ENCODE measurements at places on chromosomes 2 and 18.

GRCh38 chr2:174063492-174064092 is 98.4 kb upstream of the SP3 start:
- no peak for DNase-seq

GRCh38 chr2:169640104-169640503 is 54.1 kb downstream of the CFAP210 start:
- no peak for DNase-seq

- DNase-seq = no peak
These were observed 35.6 kb upstream of the B3GNT7 start for GRCh38 chr2:231359948-231360347.

GRCh38 chr2:45611020-45611859 is at the start of gene SRBD1:
SRBD1 (minus strand) TSS chr2:45611267; CDS start chr2:45605441, 5,826 bp downstream.
- DNase-seq = peak; percentile 92

DNA sequence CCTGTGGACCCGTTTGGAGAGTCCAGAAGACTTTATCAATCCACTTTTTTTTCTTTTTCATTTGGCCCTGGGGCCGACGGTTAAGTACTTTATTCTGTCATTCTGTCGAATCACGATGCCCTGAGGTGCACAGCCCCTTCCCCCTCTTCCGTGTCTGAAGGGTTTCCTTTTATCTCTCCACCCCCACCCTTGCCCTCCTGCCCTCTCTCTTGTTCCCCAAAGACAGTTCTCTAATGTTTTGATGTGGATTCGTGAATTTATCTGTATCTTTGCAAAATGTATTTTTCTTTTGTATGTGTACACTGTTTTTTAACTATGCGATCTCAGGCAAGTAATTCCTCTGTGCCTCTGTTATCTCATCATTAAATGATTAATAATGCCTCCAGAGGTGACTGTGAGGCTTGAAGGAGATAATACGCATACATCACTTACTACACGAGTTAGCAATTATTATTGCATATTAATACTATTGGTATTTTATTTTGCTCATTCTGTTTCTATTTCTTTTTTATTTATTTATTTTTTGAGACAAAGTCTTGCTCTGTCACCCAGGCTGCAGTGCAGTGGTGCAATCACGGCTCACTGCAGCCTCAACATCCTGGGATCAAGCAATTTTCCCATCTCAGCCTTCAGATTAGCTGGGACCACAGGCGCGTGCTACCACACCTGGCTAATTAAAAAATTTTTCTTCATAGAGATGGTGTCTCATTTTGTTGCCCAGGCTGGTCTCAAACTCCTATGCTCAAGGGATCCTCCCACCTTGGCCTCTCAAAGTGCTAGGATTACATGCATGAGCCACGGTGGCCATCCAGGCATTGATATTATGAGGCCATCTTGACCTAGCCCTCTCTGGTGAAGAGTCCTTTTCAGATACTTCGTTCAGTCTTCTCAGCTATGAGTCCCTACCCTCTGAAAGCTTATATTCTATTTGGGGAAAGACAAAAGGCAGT is 1.4 kb upstream of the CASP8 start:
- DNase-seq = no peak

DNA sequence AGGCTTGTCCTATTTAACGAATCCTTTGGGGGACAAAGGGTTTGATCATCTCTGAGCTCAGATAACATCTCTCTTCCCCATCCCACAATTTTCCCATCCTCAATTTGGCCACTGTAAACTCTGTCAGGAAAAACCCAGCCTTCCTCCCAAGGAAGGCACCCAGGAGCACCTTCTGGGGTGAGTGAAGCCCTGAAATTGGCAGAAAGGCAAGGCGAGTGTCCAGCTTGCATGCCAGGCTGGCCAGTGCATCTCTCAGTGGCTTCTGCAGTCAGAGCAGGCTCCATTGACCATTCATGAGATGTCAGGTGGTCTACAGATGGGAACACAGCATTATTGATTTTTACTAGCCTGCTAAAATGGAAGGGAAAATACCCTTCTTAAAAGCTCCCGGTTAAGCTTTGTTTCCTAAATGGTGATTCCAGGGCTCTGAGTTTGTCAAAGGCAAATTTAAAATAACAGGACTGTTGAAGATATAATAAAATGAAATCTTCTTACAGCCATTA is 83.2 kb upstream of the BOD1L2 start:
- DNase-seq = no peak

DNA sequence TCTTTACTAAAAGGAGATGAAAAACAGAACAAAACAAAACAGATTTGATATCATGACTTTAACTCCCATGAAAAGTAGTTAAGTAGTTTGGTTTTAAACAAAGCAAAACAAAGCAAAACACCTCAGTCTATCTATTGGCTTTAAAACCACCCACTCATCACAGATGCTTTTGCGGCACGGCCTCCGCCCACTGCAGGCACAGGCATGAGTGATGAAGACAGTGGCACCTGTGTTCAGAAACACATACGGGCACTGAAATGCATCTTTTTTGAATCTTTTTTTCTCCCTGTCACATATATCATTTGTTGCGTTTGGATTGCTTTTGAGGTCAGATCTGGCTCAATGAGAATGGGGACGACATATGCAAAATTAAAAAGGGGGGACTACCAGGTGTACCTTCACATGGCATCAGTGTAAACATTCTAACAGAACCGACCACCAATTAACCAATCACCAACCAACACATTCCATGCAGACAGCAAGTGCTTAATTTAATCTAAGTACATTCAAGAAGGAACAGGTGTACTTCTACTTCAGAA is 147.4 kb upstream of the REV1 start:
- no peak for DNase-seq

DNA sequence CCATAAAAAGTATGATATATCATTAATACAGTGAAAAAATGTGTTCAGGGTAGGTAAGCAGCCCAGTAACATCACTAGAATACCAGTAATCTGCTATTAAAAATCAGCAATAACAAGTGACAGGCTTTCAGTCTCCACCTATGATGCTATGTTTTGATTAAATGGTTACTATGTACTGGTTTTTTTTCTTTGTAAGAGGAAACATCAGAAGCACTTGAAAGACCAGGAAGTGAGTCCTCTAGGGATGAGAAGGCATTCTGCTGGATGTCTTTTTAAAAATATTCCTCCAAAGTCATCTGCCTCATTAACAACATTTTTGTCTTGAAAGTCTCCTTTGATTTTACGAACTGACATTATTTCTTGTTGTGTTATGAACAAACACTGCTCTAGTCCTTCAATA is 136.0 kb upstream of the FAM98A start:
- no peak for DNase-seq

- DNase-seq = no peak
These were observed 60.8 kb downstream of the EMILIN2 start for GRCh38 chr18:2907550-2908135.

- DNase-seq = no peak
These were observed 119.3 kb upstream of the ZSWIM2 start for GRCh38 chr2:186968277-186968676.

DNA sequence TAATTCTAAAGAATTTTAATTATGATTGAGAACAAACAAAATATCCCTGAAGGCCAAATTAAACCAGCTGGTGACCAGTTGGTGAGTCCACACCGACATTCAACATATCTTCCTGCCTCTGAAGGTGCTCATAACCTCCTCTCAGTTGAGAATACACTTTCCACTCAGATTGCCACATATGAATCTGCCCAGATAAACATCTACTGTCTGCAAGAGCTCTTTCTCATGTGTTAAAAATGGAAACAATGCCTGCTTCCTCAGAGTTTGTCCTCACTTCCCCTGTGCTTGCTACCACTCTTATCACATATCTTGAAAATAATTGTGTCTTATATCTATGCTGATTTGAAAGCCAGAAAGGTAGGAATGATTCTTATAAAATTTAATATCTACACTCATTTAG is 177.7 kb upstream of the GULP1 start:
- no peak for DNase-seq

DNA sequence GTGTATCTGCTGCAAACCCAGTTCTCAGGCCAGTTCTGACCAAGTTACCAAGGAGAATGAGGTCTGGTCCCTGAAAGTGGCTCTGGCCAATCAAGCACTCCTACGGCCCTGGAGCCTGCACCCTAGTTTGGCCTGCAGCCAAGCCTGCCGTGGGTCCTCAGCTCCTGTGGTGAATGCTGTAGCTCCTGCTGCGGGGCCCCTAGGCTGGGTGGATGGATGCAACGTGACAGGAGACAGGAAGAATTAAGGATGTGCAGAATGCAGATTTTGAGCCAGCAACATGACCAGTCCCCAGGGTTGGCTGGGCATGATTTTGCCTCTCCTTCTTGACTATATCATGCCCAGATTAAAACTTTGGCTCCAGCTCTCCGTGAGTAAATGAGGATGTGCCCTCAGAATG is 97.2 kb downstream of the SMAD7 start:
- DNase-seq = no peak

GRCh38 chr2:17583646-17584045 is 43.1 kb downstream of the VSNL1 start:
- DNase-seq = no peak

- no peak for DNase-seq
These were observed 102.6 kb downstream of the PTPN4 start for GRCh38 chr2:119862127-119862889.

DNA sequence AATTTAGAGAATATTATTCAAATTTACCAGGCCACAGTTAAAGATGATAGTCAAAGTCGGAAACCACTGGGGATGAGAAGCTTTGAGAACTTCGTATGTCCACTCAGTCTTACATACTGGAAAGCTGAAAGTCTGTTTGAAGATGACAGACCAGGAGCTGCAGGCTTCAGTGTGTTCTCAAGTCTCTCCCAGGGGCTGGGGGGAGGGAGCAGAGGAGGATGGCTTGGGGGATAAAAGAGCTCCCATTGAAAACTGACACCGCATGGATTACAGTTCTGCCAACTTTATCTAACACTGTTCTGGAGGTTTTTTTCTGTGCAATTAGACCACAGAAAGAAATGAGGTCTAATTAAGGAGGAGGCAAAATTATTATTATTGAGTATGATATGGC is 170.5 kb upstream of the ALKAL2 start:
- DNase-seq = no peak

- DNase-seq = no peak
These were observed 120.5 kb upstream of the CXCR4 start for GRCh38 chr2:136238286-136239078.

DNA sequence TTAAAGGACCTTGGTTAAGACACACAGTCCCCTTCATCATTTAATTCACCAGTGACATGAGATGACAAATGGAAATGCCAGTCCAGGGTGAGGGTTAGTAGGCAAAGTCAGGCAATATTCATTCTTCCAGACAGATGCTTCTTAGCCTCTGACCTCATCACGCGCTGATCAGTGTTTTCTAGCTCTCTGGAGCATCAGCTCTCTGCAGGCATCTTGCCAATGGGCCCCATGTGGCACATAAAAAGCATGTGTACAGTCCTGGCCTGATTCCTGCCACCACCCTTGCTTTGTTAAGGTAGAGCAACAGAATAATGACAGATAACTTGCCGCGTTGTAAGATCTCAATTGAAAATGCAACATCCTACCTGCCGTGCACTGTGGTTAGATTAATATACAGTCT is 20.3 kb upstream of the NPAS2 start:
- no peak for DNase-seq

- DNase-seq = no peak
These were observed 60.3 kb downstream of the ATIC start for GRCh38 chr2:215371915-215372897.

DNA sequence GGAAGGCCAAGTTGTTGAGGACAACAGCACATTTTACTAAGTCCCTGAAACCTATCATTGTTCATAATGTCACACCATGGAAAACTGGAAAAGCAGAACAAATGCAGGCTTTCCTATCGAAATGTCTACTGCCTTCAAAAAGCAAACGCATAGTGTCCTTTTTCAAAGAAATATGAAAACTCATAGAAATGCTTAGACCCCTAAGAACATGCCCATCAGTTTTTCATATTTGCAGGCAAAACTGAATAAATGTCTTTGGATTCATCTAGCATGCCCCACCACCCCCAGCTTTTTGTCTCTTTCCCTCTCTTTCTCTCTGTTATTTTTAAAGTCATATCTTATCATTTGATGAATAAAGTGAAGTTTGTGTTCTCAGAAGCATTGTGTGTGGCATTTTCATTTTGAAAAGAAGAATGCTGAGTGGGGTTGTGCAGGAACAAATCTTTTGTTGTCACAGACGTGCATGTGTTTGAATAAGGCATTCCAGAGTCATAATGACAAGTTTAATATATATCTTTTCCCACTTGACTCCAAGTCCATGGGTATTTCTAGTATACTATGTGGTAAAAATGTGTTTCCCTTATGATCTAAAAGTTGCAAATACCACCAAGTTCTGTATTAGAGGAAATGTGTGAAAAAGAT is 2180.0 kb upstream of the PIK3C3 start:
- DNase-seq = no peak

DNA sequence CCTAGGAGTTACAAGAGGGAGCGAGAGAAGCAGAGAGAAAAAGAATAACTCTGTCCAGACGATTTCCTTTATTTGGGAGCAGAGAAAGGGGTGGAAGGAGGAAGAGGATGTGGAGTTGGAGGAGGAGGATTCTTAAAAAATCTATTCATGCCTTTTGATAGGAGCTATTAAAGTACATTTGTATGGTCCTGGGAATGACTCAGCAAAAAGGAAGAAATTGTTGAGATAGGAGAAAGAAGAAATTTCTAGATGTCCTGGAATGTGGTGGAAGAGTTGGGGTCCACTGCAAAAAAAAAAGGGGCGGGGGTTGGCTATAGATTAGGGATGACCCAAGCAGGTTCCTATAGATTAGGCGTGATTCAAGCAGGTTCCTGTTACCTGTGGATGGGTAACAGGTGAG is 32.4 kb upstream of the RPRM start:
- DNase-seq = no peak

DNA sequence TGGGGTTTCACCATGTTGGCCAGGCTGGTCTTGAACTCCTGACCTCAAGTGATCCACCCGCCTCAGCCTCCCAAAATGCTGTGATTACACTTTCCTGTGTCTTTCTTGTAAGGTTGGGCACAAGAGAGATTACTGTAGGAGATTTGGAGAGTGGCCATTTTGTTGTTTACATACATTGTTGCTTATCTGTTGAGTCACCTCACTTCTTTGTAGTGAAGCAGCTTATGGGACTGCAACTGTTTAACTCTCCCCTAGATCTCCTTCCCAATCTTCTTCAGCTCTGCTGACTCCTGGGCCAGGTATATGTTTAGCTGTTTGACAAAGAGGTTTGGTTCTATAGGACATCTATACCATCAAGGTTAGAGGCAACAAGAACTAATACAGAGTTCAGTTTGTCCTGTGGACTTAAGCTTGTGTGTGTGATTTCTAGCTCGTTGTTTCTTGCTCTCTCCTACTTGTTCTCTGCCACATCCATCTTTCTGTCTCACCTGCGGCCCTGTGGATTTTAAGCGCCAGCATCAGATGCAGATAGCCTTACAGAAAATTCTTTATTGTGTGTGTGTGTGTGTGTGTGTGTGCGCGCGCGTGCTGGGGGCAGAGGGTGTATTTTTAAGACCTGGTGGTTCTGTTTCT is 95.4 kb downstream of the HAUS1 start:
- no peak for DNase-seq

- DNase-seq = no peak
These were observed 78.3 kb downstream of the PDCL3 start for GRCh38 chr2:100641125-100641435.

GRCh38 chr2:24349097-24349496 is 11.2 kb downstream of the ITSN2 start:
- no peak for DNase-seq

GRCh38 chr2:68594674-68595492 is 48.5 kb upstream of the PROKR1 start:
- peak; percentile 24 for DNase-seq

- DNase-seq = no peak
These were observed 279.1 kb downstream of the ZEB2 start for GRCh38 chr2:144240656-144241339.

All from neural crest cell (in vitro differentiated cells).